ENCODE measurements at places on chromosomes 5 and 9.

DNA sequence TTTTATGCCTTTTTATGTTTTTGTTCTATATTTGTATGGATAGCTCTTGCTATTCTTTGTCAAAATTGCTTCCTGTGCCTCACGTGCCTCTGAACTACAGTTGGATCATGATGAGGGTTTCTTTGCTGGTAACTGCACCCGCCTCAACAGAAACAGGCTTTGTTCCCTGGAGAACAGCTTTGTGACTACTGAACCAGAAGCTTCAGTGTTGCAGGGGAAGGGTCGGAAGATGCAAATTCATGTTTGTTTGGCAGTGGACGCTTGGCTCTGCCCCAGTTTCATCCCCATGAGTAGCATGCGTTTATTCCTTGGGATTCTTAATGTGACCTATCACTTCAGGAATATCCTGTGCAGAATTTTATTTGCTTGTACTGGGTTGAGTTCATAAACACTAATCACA is 959.1 kb upstream of the WWC1 start:
- no peak for DNase-seq

GRCh38 chr5:15496886-15497285 is 3.1 kb upstream of the FBXL7 start:
- DNase-seq: no peak

- no peak for DNase-seq
Observed at GRCh38 chr9:99361817-99362216, 139.7 kb downstream of the SEC61B start.

- no peak for DNase-seq
Observed at GRCh38 chr5:163995206-163995605, 489.8 kb downstream of the MAT2B start.

DNA sequence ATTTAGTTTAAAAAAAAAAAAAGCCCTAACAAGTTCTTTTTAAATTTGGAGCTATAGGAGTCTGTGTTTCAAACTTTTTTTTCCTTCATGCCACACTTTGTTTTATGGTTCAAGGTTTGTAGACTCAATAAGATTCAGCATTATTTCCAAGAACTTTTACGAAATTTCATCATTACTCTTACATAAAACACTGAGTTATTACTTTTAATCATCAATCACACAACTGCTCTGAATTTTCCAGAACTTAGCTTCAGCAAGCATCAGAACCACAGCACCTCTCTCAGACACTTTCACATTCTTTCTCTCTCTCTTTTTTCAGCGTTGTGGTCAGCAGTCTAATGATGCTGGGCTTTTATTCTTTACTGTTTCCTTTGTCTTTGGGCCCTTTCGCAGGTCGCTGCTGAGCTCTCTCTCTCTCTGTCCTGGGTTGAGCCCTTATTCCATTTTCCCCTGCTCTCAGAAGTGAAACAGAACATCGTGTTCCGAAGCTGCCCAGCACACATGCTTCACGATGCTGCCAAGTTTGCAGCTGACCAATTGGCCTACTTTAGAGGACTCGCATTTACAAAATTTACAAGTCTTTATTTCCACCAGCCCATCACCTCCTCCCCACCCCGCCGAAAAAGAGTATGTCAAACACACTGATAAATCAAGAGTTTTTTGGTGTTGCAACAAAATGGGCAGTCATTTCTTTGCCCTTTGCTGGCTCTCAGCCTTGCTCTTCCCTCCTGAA is 44.6 kb upstream of the PIK3R1 start:
- no peak for DNase-seq

DNA sequence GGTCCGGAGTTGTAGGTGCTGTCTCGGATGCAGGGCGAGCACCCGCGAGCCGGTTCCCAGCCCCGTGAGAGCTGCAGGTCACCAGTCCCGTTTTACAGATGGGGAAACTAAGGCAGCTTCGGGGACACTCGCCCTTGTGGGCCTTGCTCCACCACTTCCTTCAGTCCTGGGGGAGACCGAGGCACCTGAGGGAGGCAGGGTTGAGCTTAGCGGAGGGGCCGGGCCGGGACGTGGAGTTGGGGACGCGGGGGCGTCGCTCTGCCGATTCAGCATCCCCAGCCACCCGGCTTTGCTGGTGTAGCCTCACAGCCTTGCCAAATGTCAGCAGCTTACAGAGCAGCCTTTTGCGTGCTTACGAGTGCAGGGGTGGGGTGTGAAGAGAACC is 530 bp downstream of the BBLN start:
- peak; percentile 86 for DNase-seq

GRCh38 chr5:107853696-107854095 is 183.0 kb upstream of the EFNA5 start:
- DNase-seq: no peak

DNA sequence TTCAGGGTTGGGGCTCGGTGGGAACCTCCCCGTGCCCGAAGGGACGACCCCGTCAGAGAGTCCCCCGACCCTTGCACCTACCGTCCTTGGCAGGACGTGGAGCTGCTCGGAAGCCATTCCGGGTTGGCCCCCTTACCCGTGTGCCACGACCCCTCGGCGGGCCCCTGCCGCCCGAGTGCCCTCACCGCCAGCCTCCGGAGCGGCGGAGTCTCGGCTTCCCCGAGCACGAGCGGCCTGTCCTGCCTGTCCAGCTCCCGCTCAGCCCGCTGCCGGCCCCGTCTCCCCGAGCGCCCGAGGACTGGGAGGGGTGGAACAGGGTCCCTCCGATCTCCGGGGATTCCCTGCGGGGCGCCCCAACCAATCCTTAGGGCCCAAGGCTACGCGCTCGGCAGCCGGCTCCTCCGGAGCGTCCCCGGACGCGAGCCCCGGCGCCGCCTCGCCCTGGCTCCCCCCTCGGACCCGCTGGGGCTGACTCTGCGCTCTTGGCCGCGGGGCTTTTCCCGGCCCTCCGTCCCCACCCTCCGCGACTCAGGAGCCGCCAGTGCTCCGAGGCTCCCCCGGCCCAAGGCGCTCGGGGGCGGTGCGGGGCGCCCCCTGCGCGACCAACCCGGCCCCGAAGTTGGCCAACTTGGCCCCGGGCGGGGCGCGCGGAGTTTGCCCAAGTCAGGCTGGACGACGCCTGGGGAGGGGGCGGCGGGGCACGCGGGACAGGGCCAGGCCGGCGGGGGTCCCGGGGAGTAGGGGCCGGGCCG is 654 bp downstream of the ADAMTS2 start:
- DNase-seq: no peak

- DNase-seq: peak; percentile 61
Observed at GRCh38 chr9:121699571-121700164, 48.2 kb downstream of the DAB2IP start.

DNA sequence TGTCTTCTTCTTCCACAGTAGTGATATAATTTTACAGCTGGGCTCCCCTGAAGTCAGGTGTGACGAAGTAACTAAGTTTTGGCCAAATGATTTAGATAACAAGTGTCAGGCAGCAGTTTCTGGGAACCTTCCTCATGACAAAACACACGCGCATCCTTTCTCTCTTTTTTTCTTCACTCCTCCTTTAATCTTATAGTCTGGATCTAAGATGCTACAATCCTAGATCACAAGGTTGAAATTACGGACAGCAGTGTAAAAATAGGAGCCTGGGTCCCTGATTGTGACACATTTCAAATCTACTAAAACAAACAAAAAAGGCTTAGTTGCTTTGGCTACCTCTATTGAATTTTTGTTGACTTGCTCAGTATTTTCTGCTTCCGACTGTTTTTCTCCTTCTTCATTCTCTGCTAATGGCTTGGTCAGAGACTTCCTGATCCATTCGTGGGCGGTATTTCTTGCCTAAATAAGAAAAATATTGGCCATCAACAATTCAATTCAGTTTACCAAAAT is 36.1 kb downstream of the FAM114A2 start:
- no peak for DNase-seq

DNA sequence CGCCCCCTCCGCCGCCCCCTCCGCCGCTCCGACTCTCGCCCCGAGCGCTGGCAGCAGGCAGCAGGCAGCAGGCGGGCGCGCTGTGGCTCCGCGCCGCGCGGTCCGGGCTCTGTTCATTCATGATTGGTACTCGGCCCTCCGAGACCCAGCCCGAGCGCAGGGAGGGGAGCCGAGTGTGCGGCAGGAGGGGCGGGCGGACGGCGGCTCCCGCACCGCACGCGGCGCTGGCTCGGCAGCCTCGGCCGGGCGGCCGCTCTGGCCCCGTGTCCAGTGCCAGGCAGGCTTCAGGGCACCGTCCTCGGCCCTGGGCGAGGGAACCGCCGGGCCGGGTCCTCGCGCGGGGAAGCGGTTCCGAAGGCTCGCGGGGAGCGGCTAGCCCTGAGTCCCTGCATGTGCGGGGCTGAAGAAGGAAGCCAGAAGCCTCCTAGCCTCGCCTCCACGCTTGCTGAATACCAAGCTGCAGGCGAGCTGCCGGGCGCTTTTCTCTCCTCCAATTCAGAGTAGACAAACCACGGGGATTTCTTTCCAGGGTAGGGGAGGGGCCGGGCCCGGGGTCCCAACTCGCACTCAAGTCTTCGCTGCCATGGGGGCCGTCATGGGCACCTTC is at the start of gene KCNIP1:
KCNIP1 (plus strand) TSS at position 31 of the 607 bp plus-strand sequence.
- DNase-seq: no peak

GRCh38 chr5:13478831-13479465 is 465.5 kb downstream of the DNAH5 start:
- no peak for DNase-seq
